DMS79 treated with DMSO at 0.1 percent for 48 hours (cell line): ENCODE measurements at places on chromosomes 3 and 15.

GRCh38 chr3:53715815-53716483 lies 130.3 kb downstream of the CHDH start:
- DNase-seq: no peak

DNA sequence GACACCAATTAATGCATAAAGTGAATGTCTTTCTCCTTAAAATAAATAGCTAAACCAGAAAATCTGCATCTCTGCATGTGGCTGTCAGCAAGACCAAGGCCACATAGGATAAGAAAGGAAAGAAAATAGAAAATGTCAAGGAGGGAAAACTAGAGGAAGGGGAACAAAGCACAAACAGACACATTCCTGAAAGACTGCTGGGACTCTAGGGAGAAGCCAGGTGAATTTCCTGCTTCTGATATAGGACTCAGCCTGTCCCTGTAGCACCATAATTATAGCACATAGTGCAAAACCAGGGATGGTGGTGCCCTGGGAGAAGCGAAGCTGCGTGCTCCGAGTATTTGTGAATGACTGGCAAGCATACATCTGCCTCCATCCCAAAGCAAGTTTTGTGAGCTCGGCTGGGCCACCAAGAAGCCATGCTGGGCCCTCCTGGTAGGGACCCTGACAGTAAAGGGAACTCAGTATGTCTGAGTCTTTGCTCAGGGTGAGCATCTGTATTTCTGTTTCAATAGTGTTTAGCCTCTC lies 14.2 kb downstream of the FSTL1 start:
- DNase-seq: no peak

GRCh38 chr15:58212909-58213526 lies 74.8 kb downstream of the AQP9 start:
- peak; percentile 30 for DNase-seq

GRCh38 chr3:178532476-178532875 lies 3.8 kb upstream of the KCNMB2 start:
- DNase-seq: no peak

DNA sequence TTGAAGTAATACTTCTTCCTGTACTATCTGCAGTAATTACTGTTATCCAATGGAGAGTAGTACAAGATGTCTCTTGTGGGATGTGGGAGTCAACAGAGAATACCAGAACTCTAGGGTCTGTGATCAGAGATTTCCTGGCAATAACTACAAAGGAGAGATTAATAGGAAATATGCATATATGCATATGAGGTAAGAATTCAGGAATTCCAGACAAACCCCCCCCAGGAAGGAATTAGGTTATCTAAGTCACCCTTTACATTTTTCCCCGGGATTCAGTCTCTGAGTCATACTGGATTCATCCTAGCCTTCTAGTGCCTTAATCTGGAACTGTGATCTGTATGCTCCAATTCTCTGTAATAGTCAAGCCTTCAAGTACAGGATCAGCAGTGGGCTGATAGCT lies 49.4 kb downstream of the GTF2E1 start:
- no peak for DNase-seq

- DNase-seq: no peak
Observed at GRCh38 chr3:155342344-155342743, 48.9 kb upstream of the STRIT1 start.

DNA sequence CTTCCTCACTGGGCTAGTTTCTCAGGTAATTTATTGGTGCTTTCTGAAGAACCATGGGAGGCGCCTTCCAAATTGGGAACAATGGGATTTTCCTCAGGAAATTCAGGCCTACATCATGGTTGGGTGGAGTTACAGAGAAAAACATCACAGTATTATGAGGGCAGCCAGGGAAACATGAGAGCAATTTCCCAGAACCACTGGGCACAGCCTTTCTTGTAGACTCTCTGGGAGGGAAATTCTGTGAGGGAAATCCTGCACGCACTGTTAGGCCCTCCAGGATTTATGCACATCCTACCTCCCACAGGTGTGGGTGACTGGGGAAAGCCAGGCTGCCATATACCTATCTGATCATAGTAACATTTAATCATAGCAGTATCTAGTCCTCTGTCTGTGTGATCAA lies 13.2 kb downstream of the POPDC2 start:
- no peak for DNase-seq

GRCh38 chr3:112497897-112498548 lies 1.2 kb downstream of the BTLA start:
- no peak for DNase-seq

GRCh38 chr3:59386165-59386564 lies 336.3 kb upstream of the CFAP20DC start:
- DNase-seq: no peak

DNA sequence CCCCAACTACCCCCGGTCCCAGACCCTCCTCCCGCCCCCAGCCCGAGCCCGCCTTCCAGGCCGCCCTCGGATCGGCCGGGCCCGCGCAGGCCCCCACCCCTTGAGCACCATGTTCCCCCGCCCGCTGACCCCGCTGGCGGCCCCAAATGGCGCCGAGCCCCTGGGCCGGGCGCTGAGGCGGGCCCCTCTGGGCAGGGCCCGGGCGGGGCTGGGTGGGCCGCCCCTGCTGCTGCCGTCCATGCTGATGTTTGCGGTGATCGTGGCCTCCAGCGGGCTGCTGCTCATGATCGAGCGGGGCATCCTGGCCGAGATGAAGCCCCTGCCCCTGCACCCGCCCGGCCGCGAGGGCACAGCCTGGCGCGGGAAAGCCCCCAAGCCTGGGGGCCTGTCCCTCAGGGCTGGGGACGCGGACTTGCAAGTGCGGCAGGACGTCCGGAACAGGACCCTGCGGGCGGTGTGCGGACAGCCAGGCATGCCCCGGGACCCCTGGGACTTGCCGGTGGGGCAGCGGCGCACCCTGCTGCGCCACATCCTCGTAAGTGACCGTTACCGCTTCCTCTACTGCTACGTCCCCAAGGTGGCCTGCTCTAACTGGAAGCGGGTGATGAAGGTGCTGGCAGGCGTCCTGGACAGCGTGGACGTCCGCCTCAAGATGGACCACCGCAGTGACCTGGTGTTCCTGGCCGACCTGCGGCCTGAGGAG lies 472 bp downstream of the CHST14 start:
- no peak for DNase-seq

DNA sequence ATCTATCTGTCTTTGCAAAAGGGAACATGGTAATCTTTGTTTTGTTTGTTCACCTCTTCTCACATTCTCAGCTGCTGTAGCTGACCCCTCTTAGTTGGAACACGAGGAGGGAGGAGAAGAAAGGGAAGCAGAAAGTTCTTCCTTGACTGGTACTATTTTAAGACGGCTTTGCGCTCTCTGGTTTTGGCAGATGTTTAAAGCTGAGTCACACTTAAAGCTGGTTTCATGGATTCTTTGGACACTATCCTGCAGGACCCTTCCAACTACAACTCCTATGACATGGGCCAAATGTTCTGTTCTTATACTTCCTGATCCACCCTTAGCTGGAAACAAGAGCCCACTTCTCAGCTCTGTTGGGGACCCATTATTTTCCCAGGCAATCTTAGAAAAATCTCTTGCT lies 40.6 kb upstream of the FXR1 start:
- DNase-seq: no peak

- DNase-seq: no peak
Observed at GRCh38 chr3:134815519-134815918, 20.5 kb downstream of the EPHB1 start.

- no peak for DNase-seq
Observed at GRCh38 chr15:68506071-68506470, 72.7 kb upstream of the CORO2B start.
